DMS53 (cell line): ENCODE measurements at places on chromosomes 12 and 14.
A peak's percentile ranks its signal among the peaks of the same experiment; 100 is the strongest.

GRCh38 chr12:62792236-62792870, 142.6 kb downstream of the PPM1H start:
- DNase-seq = no peak

GRCh38 chr14:61470261-61470960, 149.0 kb downstream of the PRKCH start:
- no peak for DNase-seq

- no peak for DNase-seq
Measured at GRCh38 chr14:32189811-32190210, 12.0 kb upstream of the RNU6-7 start.

- DNase-seq = peak; percentile 66
Measured at GRCh38 chr12:116534311-116535121, 24.7 kb upstream of the MAP1LC3B2 start.

DNA sequence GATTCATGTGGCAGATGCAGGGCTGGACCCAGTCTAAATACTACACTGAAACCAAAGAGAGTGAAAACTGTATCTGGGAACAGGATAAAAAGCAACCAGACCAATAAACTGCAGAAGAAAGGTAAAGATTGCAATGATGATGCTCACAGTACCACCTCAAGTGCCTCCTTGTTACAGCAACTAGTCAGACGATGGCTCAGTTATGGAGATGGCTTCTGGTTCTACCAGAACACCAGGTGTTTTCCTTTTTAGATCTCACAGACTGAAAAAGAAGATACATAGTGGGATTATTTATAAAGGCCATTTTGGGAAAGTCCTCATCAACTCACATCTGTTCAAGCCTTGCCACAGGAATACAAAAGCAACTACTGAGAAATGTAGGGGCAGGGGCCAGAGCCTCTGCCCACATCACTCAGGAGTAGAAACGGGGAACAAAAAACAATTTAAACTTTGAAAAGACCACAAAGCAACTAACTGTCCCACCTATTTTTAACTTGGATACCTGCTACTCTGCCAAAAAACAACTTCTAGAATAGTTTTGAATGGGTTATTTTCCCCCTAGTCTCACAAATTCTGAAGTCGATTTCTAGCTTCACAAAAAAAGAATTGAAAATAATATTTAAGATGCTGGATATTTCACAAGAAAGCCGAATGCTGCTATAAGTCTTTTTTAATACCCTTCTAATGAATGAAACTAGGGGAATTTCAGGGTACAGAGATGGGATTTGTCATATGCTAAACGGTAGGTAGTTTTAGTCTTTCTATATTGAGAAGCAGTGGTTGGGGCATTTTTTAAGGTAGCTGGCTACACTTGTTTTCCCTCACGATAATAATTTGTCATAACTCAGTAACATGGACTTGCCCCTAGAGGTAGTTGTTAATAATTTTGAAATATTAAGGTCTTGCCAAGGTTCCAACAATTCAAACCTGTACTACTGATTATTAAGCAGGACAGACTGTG, 197.2 kb upstream of the TMPO start:
- DNase-seq = no peak

- peak; percentile 42 for DNase-seq
Measured at GRCh38 chr14:74302152-74302628, 544 bp downstream of the ABCD4 start.

- DNase-seq = no peak
Measured at GRCh38 chr12:24724814-24725213, 224.1 kb downstream of the BCAT1 start.

GRCh38 chr12:106975993-106976658, 10.8 kb downstream of the MTERF2 start:
- DNase-seq = peak; percentile 82

GRCh38 chr12:66662729-66663128, 16.1 kb downstream of the GRIP1 start:
- peak; percentile 17 for DNase-seq

DNA sequence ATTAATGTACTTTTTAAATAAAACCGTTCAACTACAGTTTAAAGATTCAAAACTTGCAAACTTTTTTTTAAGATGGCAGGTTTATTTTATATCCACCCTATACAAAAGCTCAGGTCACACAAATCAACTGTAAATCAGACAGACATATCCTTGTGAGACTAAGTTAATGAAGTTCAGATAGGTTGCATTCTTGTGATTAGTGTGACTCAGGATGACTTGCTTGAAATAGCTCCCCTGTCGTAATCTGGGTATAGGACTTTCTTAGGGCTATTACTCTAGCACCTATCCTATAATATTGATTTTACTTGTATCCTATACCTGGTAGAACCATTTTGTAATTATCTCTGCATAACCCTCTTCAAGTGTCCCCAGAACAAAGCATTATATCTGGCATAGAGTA, 9.5 kb upstream of the PRKD1 start:
- no peak for DNase-seq

GRCh38 chr12:109888179-109889020, 8.1 kb upstream of the GLTP start:
- DNase-seq = no peak

- no peak for DNase-seq
Measured at GRCh38 chr12:119302451-119303080, 32.0 kb upstream of the CCDC60 start.

DNA sequence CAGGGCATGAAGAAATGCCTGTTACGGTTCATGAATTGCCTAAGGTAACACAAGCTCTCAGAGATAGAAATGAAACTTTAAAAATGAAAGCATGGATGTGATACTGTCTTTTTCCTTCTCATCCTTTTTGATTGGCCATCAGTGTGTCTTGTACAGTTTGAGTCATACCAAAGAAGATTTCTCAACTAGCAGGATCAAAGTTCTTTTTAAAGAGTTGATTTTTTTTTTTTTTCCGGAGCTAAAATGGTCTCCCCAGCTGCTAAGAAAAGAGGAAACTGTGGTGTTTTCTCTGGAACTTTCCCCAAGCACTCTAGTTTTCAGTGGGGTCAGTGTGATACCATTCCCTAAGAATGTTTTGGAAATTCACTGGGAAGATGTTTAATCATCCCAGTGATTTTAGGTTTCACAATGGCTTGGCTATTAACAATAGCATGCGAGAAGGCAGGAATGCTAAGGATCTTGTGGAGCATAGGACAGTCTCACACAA, 105.0 kb downstream of the ETNK1 start:
- no peak for DNase-seq

GRCh38 chr14:52455291-52456088, 96.8 kb downstream of the TXNDC16 start:
- DNase-seq = no peak

- DNase-seq = no peak
Measured at GRCh38 chr12:130591736-130592135, 124.4 kb downstream of the RIMBP2 start.

GRCh38 chr14:34213332-34213731, 248.7 kb downstream of the SPTSSA start:
- DNase-seq = no peak

GRCh38 chr12:47939009-47939601, 24.3 kb upstream of the TMEM106C start:
- DNase-seq = peak; percentile 71

GRCh38 chr12:52506858-52507715, 13.1 kb downstream of the KRT5 start:
- peak; percentile 43 for DNase-seq

- no peak for DNase-seq
Measured at GRCh38 chr12:131371401-131372170, 339.3 kb upstream of the SFSWAP start.

GRCh38 chr12:49609875-49610154, 4.4 kb upstream of the FAM186B start:
- DNase-seq = peak; percentile 37
